Activated T-helper 2 cell treated with anti-CD3 and anti-CD28 coated beads, Interferon-gamma antibody, Interleukin-2, Interleukin-4, amounts not matched to agents 10 μg/mL and 5 μg/mL and 100 μg/mL, durations not matched to agents 14 hours and 24 hours and 36 hours (primary cell): ENCODE measurements at places on chromosomes 2 and 18. TPM values are rescaled to one million over a fixed set of nuclear protein-coding genes. Genes with fewer than 3 reads are reported as not detected.

Gene NYAP2
- total RNA-seq = not detected in 2 replicates

Gene EIF5B
- 76.3 and 81.0 TPM in 2 replicates for total RNA-seq

Gene C2orf81
- 1.6 and 1.9 TPM in 2 replicates for total RNA-seq

Gene TMEM178A
- 0.23 and 0.32 TPM in 2 replicates for total RNA-seq

Gene LHCGR
- total RNA-seq = not detected in 2 replicates

Gene CD8B
- 0.64 and 1.0 TPM in 2 replicates for total RNA-seq

Gene CCDC68
- not detected in 2 replicates for total RNA-seq

Gene SLC30A3
- 1.7 and 1.9 TPM in 2 replicates for total RNA-seq

Gene B4GALT6
- 4.2 and 4.3 TPM in 2 replicates for total RNA-seq

Gene IHH
- total RNA-seq = 0.09 TPM in 1 of 2 replicates, not detected in the other

Gene STK39
- total RNA-seq = 46.0 and 46.3 TPM in 2 replicates

Gene KCNJ3
- total RNA-seq = not detected in 2 replicates

Gene PRSS56
- total RNA-seq = not detected in 2 replicates

Gene AGXT
- total RNA-seq = not detected in 2 replicates

Gene CASP10
- 14.3 and 17.3 TPM in 2 replicates for total RNA-seq

Gene RNU2-63P
- total RNA-seq = 19.7 and 21.6 TPM in 2 replicates

Gene CFAP221
- not detected in 2 replicates for total RNA-seq

Gene PPP1R1C
- total RNA-seq = not detected in 2 replicates

Gene GREB1
- 0.23 and 0.25 TPM in 2 replicates for total RNA-seq

Gene PROC
- total RNA-seq = not detected in 2 replicates

Gene COLEC12
- total RNA-seq = not detected in 2 replicates

Gene EVX2
- not detected in 2 replicates for total RNA-seq

Gene ANKRD30BL
- not detected in 2 replicates for total RNA-seq

Gene ITGB6
- not detected in 2 replicates for total RNA-seq

Gene SOX11
- total RNA-seq = not detected in 2 replicates

Gene GRHL1
- total RNA-seq = 0.90 and 1.4 TPM in 2 replicates

Gene ALLC
- not detected in 2 replicates for total RNA-seq

Gene ANKRD62
- not detected in 2 replicates for total RNA-seq
